Parietal lobe (tissue), 2 donors: ENCODE measurements at places on chromosomes 13 and 19. TPM values are rescaled to one million over a fixed set of nuclear protein-coding genes. Genes with fewer than 3 reads are reported as not detected.

KL gene
- total RNA-seq = 1.9 TPM

ZNF497 gene
- 8.1 TPM for total RNA-seq

NKG7 gene
- total RNA-seq = 0.63 TPM

SUGT1 gene
- total RNA-seq = 98.0 TPM

LRRC4B gene
- 79.8 TPM for total RNA-seq
